ENCODE measurements at places on chromosomes 2 and 18.

DNA sequence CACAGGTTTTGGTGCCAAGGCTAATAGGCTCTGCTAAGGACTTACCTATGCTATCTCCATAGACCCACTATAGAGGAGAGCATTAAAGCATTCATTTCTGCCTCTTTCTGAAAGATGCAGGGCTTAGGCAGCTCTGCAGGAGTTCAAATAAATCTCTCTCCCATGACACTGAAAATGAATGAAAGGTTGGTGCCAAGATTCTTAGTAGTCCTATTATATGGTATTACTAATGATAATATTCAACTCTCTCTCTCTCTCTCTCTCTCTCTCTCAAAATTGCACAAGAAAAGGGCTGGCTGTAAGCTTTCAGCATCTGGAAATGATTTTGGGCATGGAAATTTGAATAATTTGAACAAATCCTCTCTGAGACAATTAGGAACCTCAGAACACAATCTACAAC, 433.7 kb downstream of the MBD2 start:
- DNase-seq = no peak

DNA sequence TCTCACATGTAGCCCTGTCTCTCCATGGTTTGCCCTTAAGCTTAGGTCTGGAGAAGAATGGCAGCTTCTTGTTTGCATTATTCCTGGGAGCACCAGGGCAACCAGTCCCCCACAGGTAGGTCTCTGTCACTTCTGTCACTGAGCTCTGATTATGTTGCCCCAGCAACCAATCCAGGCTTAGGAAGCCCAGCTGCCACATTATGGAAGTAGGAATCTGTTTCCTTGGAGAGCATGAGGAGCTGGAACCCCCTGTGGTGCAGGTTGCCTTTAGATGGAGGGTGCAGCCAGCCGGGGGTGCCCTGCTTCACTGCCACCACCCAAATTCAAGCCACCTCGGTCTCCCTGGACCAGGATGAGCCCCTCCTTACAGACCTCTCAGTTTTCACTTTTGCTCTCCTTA, 4.8 kb downstream of the RESP18 start:
- DNase-seq = no peak

DNA sequence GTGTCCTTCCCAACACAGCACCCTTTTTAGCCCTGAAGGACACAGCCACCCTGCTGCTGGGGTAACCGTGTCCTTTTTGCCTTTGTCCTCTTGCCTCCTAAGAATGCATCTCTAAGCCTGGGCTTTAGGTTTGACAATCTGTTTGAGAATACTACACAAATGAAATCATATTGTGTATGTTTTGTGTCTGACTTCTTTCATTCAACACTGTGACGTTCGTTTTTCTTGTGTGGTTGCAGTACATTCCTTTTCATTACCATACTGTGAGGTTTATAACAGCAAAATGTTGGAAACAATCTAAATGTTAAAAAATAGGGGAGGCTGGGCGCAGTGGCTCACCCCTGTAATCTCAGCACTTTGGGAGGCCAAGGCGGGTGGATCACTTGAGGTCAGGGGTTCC, 11.2 kb downstream of the ASPRV1 start:
- no peak for DNase-seq

DNA sequence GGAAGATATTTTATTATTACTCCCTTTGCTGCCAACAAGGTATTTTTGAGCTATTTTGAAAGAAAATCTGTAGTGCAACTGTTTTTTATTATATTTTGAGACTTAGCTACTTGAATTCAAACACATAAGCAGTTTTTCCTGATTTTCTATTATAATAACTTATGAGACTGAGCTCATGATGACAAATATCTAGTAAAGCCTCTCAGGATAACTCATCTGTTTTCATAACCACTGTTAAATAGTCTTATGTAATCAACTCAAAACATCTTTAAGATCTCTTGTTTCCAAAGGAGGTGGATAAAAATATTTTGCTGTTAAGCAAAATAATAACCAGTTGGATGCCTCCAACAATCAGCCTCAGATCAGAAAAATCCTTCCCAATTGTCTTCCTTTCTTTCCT, 21.9 kb upstream of the PPP1CB start:
- DNase-seq = no peak

- DNase-seq = no peak
Observed at GRCh38 chr2:195934484-195934883, 134.2 kb downstream of the DNAH7 start.

- DNase-seq = no peak
Observed at GRCh38 chr2:232504438-232504837, 15.8 kb upstream of the PRSS56 start.

DNA sequence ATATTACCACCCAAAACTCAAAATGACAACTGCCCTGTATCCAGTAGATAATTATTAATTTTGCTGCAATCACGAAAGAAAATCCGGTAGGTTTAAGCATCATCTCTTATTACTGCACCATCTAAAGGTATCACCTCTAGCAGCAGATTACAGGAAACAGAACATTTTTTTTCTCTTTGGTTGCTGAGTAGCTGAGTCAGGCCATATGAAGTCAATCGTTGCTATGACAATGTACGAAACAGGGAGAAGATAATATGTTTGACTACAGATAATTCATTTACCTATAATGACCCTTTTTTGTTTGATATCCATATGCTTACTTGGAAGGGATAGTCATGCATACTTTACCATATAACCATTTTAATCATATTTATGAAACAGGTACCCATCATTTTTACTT, 831.6 kb upstream of the CHAC2 start:
- no peak for DNase-seq

DNA sequence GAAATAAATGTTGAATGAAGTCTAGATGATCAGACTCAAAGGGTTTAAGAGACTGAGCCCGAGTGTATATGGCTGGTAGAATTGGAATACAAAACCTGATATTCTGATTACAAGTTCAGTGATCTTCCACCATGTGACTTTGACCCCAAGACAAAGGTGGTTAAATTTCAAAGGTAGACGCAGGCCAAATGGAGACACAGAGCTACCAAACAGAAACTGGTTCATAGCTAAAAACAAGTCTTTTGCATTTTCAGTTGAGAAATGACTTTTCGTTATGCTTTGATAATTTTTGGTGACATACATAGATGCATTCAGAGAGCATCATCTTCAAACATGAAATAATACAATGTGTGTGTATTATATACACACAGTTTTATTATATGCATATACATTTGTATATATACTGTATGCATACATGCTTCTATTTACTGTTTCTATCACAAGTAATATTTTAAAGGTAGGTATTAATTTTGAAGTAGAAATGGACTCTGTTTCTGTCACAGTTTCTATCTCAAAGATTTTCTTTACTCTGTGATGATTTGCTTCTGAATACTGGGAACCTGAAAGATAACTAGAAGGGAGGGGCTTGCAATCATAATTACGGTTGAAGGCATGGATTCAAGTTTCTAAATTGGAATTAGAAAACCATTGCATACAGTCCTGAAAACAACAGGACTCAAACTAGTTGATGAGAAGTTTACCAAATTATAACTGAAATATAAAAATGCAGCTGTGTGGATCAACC, 142.3 kb downstream of the ABCA12 start:
- no peak for DNase-seq

DNA sequence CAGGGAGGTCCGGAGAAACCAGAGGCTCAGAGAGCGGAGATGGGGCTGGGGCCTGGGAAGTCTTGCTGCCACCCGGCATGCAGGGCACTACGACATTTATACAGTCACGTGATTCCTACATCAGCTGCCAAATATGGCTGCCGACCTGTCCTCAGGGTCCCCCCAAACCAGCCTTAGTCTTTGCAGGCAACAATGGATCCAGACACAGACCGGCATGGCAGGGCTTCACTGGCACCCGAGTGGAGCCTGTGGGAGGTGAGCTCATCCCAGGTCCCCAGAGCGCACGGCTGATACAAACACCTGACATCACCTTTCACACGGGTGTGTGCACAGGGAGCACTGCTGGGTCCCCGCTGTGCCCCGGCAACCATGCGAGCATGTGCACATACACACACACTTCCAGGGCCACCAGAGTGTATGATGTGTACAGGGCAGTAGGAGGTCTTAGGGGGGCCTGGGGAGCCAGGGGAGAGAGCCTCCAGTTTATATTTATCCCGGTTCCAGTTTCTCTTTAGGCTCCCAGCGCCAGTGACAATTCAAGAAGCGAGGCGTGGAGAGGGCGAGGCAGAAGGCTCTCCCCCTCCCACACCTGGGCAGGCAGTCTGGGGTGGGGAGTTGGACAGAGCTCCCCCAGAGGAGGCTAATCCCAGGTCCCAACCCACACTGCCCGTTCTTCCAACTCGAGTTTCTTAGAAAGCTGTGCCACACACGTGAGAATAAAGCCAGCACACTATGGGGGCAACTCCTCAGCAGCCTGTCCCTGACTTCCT, 2.7 kb downstream of the SEMA4C start:
- DNase-seq = no peak

GRCh38 chr18:45412577-45412976, 202.7 kb upstream of the SLC14A2 start:
- no peak for DNase-seq

GRCh38 chr2:98884658-98885057, 51.4 kb downstream of the CRACDL start:
- no peak for DNase-seq

DNA sequence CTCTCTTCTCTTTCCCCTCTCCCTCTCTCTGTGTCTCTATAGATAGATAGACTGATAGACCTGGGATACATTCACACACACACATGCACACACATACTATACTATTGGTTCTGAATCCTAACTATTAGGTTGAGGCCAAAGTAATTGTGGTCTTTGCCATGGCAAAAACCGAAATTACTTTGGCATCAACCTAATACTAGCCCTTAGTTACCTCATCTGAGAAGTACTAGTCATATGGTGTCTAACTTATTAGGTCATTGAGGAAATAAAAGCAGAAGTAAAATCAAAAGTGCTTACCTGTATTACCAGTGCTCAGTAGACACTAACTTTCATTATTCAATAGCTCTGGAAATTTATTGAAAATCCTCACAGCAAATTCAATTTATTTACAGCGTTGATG, 451.5 kb downstream of the EPHA4 start:
- no peak for DNase-seq

- DNase-seq = no peak
Observed at GRCh38 chr2:151904807-151905206, 76.6 kb upstream of the ARL5A start.

- DNase-seq = no peak
Observed at GRCh38 chr2:95270541-95271081, 3.6 kb upstream of the PROM2 start.

- peak; percentile 31 for DNase-seq
Observed at GRCh38 chr2:84458551-84459017, 496 bp downstream of the SUCLG1 start.

DNA sequence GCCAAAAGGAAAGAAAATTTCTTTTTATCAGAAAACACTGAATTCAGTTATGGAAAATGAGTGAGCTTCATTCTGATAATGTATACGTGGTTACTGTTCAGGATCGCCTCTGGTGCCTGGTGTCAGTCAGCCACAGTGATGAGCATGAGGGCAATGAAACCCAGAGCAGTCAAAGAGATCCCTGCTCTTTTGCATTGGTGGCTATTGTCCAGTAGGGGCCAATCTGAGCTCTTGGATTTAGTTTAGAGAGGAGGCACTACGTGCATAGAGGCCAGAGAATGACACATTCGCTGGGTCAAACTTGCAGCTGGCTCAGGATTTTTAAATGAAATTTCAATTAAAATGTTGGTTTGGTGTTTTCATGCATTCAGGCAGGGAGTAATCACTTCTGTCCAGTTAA, 522.9 kb downstream of the TMEM182 start:
- DNase-seq = no peak
